ENCODE measurements at places on chromosomes 16 and 17. TPM values are rescaled to one million over a fixed set of nuclear protein-coding genes. Genes with fewer than 3 reads are reported as not detected.

Gene RNU2-1
- not detected for total RNA-seq

DNA sequence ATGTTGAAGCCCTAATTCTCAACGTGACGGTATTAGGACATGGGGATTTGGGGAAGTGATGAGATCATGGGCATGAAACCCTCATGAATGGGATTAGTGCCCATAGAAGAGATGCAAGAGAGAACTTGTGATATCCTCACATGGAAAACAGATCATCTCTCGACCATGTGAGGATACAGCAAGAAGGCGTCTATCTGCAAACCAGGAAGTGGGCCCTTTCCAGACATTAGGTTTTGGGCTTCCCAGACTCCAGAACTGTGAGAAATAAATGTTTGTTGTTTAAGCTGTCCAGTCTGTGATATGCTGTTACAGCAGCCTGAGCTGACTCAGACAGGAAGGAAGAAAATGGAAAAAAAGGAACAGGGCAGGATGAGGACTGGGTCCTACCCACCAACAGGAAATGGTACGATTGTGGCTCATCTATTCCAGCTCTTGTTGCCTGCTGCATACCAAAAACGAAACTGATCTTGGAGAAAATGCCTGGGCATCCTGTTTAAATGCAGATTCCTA, 21.9 kb upstream of the SSTR2 start:
- DNase-seq, result no peak

Gene ACSM2A
- total RNA-seq, result not detected

DNA sequence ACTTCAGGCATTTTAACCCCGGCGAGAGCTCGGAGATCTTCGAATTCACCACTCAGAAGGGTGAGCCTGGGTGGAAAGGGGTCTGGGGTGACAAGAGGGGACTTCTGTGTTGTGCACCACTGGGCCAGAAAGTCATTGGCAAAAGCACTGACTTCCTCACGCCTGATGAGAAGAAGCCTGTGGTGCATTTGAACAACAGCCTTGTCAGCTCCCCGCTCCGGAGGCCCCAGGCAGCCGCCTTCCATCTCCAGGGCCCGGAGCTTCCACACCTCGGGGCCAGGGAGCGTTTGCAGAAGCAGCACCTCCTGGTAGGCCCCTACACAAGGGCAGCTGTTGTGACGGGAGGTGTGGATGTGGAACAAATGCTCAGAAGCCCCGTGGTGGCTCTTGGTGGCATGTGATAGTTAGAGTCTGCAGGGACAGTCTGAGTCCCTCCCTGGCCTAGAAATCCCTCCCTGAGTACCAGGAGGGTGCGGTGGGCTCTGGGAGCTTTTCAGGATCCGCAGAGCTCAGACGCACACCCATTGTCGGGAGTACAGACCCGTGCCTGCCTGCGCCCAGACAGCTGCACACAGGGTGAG, 9.7 kb downstream of the CACNG1 start:
- DNase-seq, result no peak

- DNase-seq, result no peak
Observed at GRCh38 chr17:20797292-20797691, 217.8 kb downstream of the CDRT15L2 start.

Gene ADGRG3
- total RNA-seq, result 1.1 TPM

- DNase-seq, result no peak
Observed at GRCh38 chr17:27457731-27458523, 1.7 kb downstream of the KSR1 start.

Gene OTOA
- total RNA-seq, result not detected

- no peak for DNase-seq
Observed at GRCh38 chr17:74730491-74731346, 6.3 kb upstream of the RAB37 start.

Gene TENT4B
- 9.1 TPM for total RNA-seq

DNA sequence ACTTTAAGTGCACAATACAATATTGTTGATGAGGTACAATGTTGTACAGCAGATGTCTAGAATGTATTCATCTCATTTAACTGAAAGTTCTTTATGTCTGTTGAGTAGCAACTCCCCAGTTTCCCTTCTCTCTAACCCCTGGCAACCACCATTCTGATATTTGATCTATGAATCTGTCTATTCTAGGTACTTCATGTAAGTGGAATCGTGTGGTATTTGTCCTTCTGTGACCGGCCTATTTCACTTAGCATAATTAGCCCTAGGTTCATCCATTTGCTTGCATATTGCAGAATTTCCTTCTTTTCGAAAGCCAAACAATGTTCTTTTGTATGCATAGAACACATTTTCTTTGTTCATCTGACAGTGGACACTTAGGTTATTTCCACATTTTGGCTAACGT, 10.8 kb downstream of the RGS9 start:
- DNase-seq, result no peak

- DNase-seq, result peak; percentile 94
Observed at GRCh38 chr17:7857713-7858521, at the start of gene CYB5D1. Gene CYB5D1, plus strand, starts transcription at chr17:7858003. Its CDS starts 132 bp downstream, at chr17:7858135.

- no peak for DNase-seq
Observed at GRCh38 chr17:55451203-55451641, 29.6 kb upstream of the MMD start.

Gene CDRT15L2
- total RNA-seq, result not detected

- peak; percentile 92 for DNase-seq
Observed at GRCh38 chr17:55731586-55732250, 9.1 kb upstream of the TMEM100 start.

DNA sequence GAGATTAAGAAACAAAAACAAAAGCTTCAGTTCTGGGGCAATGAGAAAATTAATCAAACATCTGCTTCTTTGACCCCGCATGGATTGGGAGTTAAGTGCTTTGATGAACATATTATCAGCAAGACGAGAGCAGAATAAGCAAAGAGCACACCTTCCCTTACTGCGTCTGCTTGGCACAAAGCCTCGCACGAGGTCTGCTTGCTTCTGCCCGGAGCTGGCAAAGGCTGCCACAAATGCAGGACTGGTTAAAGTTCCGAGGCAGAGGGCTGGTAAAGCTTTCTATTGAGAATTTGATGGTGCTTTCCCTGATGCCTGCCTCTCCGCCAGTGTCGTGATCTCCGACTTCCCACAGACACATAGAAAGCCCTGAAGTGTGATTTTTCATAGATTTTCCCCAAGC, 17.0 kb downstream of the VAT1L start:
- no peak for DNase-seq

GRCh38 chr17:43019418-43019817, 2.8 kb downstream of the VAT1 start:
- DNase-seq, result no peak

Gene MT1X
- 2,809 TPM for total RNA-seq

Data from lower leg skin (tissue), 4 donors.